ENCODE measurements at places on chromosomes 12 and 14.

DNA sequence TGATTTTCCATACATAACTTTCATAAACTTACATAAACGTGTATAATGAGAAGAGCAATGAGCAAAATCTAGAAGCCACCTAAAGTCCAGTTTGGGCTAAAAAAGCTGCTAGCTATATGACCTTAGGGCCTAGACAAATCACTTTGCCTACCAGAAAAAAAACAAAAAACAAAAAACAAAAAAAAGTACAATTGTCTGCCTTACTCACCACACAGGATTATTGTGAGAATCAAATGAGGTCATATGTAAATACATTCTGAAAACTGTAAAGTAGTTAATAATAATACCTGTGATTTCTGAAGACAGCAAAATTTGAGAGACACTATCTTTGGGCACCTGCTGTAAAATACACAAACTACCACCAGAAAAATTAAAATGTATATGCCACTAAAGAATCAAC lies 4.2 kb downstream of the ATP2B1 start:
- DNase-seq, result no peak

DNA sequence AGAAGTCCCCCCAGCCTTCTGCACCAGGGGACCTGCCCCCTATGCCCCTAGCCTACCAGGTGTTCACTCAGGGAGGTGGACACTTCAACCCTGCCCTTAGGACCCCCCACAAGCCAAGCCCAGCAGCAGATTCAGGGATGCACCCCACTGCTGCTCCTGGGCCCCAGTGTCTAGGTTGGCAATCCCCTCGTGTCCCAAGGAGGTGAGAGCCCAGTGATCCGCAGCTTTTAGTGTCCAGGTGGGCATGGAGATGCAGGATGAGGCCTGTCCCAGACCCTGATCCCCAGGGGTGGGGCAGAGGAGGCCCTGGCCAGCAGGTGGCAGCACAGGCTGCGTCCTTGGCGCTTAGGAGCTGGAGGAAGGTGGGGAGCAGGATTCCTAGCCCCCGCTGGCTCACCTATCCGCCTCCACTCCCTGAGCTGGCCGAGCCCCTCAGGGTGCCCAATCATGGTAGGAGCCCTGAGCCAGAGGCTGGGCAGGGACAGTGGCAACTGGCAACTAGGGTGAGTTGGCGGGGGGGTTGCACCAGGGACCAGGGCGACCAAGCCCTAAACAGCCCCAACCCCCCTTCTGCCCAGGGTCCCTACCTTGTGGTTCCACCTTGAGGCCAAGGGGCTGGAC lies 4.1 kb downstream of the CKB start:
- DNase-seq, result peak; percentile 39

GRCh38 chr12:52964556-52965336 lies 15.8 kb downstream of the KRT18 start:
- DNase-seq, result no peak

GRCh38 chr12:108691998-108692808 lies 39.1 kb downstream of the CORO1C start:
- no peak for DNase-seq

DNA sequence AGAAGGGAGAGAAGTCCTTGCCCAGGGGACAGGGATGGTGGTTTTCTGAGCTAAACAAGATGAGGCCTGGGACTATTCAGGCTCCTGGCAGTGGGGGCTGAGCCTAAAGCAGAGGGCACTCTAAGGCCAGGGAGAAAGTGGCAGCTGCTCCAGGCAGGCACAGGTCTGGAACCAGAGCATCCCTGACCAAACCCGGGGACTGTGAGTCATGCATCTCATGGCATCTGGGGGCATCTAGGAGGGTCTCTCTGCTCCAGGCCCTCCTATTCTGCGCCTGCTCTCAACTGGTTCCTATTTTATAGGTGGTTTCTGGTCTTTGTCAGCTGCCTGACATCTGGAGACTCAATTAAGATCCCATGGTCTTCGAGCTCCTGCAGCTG lies 11.6 kb downstream of the KRT7 start:
- DNase-seq, result no peak

GRCh38 chr12:20057398-20057797 lies 310.9 kb upstream of the PDE3A start:
- no peak for DNase-seq

GRCh38 chr12:10220398-10221077 lies 7.9 kb downstream of the GABARAPL1 start:
- DNase-seq, result no peak

DNA sequence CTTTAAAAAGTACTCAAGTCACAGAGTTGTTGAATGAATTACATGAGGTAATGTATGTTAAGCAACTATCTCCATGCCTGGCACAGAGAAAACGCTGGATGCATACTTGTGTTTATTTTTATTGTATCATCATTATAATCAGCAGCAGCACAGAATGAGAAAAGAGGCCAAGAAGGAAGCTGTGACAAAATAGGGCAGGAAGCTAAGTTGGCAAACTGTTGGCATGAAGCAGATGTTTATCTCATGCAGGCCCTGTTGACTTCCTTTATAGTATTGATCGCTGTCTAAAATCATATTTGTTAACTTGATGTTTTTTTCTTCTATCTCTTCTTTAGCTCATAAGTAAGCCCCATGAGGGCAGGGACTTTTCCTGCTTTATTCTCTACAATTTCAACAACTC lies 466.6 kb downstream of the TRHDE start:
- no peak for DNase-seq

GRCh38 chr12:130568501-130568900 lies 147.6 kb downstream of the RIMBP2 start:
- no peak for DNase-seq

DNA sequence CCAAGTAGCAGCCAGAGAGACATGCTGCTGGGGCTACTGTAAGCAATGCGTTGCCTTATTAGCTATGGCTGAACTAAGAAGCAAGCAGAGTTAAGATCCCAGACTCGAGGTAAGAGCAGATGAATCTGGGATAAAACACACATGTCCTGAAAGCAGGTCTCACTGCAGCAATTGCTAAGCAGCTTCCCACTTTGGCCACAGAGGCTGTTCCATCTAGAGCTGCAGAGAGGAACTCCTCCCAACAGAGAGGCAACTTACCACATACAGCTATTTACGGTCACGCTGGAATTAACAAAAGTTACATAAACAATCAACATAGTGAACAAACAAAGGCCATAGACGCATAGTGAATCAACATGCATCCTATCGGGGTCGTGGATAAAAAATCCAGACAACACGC lies 90.2 kb downstream of the KSR2 start:
- DNase-seq, result no peak

DNA sequence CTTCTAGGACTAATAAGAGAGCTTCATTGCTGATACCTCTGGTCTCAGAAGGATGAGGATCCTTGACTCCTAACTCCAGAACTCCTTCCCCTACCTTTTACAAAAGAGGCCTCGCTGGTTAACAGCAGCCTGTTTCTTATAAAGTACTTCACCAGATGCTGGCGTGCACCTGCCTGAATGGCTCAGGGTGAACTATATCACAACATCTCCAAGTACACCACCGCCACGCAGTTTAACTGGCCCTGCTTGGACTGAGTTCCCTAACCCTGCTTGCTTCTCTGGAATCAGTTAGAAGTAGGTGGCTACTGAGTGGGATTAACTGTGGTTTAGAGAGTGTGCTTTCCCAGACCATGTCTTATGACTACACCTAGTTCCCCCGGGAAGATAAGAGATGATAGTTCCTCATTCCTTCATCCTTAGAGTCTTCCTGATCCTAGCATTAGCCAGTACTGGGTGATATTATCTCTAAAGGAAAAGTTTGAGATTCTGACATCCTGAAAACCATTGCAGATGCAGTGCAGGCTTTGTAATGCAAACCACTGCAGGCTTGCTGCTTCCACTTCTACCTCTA lies 3.0 kb downstream of the FOXJ2 start:
- DNase-seq, result no peak

DNA sequence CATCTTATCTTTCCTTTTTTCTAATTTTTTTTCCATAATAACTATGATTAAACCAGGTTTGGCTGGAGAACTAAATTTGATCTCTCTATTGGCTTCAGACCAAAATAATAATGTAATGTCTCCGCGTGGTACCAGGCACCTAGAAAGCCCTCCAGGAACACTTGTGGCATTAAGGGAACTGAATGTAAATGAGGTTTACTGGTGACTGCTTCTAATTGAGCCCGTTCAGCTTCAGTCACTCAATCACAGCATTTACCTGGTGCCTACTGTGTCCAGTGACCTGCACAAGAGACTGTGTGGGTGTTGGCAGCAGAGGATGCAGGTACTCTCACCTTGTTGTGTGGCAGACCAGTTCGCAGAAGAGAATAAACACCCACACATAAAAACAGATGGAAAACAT lies 302.5 kb downstream of the DPF3 start:
- DNase-seq, result no peak

GRCh38 chr12:19826980-19827550 lies 387.8 kb downstream of the AEBP2 start:
- DNase-seq, result no peak

DNA sequence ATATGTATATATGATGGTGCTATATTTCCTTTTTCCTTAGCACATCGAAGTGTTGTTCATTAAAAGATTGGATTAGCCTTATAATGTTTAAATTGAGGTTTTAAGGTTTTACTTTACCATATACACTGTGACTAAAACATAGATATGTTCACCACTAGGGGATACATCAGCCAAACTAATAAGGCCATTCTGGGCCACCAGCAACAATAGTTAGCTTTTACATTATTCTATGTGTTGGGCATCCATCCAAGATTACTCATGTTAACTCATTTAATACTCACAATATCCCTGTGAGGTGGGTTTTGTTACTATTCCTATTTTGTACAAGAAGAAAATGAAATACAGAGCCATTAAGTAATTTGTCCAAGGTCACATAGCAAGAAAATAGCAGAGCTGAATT lies 202.6 kb upstream of the AVPR1A start:
- no peak for DNase-seq

- no peak for DNase-seq
Measured at GRCh38 chr12:59632408-59632807, 36.6 kb downstream of the SLC16A7 start.

DNA sequence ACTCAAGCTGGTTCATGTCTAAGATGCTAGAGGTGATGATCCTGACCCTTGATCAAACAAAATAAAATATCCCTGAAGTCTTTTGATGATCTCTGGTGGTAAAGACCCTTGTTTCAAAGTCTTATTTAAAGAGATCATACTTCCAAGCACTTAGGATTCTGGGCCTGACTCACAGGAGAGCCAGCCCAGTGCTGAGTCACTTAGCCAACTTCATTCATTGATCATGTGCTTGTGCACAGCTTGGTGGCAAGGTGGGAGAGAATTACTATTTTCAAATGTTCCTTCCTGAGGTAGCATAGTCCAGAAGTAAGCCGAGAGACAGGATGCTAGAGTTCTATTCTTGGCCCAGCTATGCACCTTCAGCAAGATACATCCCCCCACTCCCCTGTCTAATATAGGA lies 40.6 kb downstream of the SCN8A start:
- DNase-seq, result no peak

- DNase-seq, result no peak
Measured at GRCh38 chr12:33834672-33835071, 187.6 kb upstream of the ALG10 start.

DNA sequence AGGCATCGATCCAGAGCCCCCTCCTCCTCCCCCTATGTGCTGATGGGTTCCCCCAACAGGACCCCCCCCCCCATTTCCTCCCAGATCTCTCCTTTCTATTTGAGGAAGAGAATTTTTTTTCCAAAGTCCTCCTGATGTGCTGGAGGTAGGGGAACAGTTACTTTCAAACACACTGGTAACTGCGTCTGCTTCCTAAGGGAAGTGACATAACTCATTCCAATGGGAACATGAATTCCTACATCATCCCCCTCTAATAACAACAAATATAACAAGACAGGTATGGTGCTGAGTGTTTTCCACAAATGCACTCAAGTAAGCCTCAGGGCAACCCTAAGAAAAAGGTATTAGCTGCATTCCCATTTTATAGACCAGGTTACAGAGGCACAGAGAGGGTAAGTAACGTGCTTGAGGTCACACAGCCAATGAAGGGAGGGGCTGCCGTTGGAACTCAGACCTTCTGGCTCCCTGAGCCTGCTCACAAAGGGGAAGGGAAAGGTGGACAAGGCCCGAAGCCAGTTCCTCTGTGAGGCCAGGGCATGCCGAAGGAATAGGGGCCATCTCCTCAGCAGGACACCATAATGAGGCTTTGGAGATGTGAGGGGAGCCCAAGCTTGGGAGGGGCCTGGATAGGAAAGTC lies 121.1 kb upstream of the NCOR2 start:
- DNase-seq, result no peak

- no peak for DNase-seq
Measured at GRCh38 chr12:80792861-80793260, 76.1 kb downstream of the MYF5 start.

DNA sequence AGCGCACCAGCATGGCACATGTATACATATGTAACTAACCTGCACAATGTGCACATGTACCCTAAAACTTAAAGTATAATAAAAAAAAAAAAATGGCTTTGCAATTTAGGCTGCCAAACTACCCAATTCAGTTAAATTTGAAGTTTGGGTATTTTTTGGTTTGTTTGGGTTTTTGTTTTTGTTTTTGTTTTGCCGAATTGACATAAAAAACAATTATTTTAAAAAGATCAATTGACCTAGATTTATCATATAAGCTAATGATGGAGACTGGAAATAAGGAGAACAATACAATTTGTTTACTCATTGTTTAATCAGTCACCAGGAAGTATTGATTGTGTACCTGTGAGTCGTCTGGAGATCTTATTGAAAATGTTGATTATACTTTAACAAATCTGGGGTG lies 62.1 kb upstream of the GARIN2 start:
- no peak for DNase-seq

- DNase-seq, result no peak
Measured at GRCh38 chr14:64721391-64721791, 17.2 kb downstream of the PLEKHG3 start.

GRCh38 chr12:45388545-45388944 lies 172.7 kb downstream of the ANO6 start:
- DNase-seq, result no peak

DNA sequence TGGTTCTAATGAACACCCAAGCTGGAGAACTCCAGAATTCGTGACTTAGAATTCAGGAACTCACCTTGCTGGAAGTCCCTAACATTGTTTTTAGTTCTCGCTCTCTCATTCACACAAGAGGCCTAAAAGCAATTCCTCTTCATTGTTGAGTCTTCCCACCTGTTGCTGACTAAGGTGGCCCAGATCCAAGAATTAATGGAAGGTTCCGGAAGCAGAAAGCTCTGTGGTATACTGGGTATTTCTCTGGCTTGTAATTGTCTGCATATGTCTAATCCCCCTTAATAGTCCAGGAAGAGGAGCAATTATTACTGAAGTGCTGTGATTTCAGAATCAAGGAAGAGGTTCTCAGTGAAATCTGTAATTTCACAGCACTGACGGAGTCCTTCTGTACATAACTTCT lies 31.4 kb downstream of the TMEM233 start:
- DNase-seq, result no peak

DNA sequence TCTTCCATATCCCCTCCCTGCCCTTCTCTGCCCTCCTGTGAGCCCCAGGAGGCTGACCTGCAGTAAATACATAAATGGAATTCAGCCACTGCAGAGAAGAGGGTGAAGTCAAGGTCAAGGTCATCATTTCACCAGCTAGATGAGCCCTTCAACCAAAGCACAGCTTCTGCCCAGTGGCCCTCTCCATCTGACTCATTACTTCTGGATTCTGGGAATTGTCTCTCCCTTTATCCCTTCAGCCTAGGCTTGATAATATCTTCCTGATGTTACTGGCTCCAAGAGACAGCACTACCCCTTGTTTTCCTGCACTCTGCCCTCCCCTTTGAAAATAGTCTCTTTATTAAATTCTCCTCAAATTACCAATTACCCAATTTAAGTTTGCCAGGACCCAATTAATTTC lies 64.5 kb downstream of the TTC9 start:
- no peak for DNase-seq
